ENCODE measurements at places on chromosomes 13 and 19.

GRCh38 chr13:22040810-22041364 lies 370.0 kb downstream of the FGF9 start:
- no peak for DNase-seq

DNA sequence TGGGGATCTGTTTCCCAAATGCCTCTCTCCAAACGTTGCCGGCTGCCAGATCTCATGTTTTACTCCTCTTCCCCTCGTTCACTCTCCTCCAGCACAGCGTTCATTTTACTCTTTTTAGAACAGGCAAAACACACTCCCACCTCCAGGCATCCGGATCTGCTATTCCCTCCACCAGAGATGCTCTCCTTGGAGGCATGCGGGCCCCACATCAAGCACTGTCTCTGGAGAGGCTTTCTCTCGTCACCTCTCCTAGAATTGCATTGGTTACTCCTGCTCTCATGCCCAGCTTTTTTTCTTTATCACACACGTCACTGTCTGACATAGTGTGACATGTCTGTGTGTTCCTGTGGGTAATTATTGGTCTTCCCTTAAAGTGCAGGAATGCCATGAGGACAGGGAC lies 20.1 kb upstream of the MYADM start:
- DNase-seq: no peak

- no peak for DNase-seq
Measured at GRCh38 chr19:45752639-45753038, 16.4 kb downstream of the SIX5 start.

DNA sequence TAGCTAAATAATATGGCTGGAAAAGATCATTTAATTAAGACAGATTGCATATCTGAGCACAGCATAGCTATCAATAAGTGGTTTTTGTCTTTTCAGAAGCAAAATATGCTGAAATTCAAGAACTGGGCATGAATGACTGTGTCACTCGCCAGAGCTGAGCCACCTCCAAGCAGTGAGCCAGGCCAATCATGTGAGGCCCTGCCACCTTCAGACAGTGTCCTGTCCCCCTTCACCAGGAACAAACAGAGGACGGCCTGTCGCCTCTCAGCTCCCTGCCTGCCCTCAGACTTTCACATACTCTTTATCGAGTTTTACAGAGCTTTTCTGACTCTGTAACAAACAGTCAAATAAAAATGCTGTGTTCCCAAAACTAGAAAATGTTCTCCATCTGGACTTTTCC lies 171.0 kb upstream of the TSC22D1 start:
- DNase-seq: no peak

DNA sequence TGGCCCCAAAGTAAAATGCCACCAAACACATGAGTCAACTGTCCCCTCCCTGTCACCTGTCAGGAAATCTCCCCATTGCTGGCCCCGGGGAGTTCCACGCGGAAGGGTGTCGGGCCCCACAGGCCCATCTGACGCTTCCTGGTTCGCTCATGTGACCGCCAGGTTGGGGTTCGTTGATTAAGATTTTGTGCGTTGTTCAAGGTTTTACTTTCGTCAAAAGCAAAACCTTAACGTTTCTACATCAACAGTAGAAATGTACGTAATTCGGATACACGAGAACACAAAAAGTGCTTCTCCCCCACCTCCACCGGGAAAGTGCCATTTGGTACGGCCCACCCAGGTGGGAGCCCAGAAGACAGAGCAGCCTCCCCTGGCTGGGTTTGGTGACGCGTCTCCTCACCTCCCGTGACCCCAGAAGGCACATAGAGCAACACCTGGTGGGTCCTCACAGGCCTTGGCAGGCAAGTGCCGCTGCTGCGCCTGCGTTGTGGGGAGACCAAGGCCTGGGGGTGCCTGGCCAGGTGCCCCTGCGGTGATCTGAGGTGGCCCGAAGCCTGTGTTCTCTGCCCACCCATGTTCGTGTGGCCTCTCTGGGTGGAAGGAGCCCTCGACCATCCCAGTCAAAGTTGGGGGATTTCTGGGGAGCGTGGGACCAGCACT lies 161.6 kb downstream of the KDM4B start:
- DNase-seq: peak; percentile 71

GRCh38 chr13:25660996-25661395 lies 289.2 kb downstream of the ATP8A2 start:
- no peak for DNase-seq

GRCh38 chr13:61113140-61113658 lies 302.4 kb downstream of the PCDH20 start:
- DNase-seq: no peak

DNA sequence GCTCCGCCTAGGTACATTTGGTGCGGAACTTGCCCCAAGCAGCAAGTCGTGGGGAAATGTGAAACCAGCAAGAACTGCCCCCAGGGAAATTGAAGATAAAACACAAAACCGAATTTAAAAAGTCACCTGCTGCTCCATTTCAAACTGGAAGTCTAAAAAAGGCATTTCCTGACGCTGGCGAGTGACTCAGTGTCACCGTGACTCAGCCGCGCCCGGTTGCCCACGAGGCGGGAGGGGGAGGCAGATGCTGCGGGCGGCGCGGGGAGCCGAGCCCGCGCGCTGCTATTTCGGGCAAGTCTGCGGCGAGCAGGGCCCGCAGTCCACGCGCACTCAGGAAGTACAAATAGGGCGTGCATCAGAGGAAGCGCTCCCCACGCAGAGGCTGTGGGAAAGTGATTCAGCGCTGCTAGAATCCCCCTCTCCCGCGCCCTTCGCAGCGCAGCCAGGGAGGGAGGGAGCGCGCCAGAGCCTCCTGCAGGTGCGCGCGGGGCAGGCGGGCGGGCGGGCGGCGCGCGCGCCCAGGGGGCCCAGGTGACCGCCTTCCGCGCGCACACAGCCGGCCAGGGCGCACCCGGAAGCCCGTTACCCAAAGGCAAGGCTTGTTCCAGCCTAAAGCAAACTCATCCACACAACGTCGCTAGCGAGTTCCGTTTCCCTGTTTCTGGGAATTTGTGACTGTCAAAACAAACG lies 168.8 kb downstream of the COL4A1 start:
- DNase-seq: peak; percentile 83

All from activated T-cell treated with anti-CD3 and anti-CD28 coated beads, Interleukin-2, amount 50 U/mL, for 48 hours (primary cell).